Naive thymus-derived CD8-positive, alpha-beta T cell (primary cell): ENCODE measurements at places on chromosomes 7 and 10. TPM values are rescaled to one million over a fixed set of nuclear protein-coding genes. Genes with fewer than 3 reads are reported as not detected.

GRCh38 chr7:51154201-51154600 lies 162.4 kb downstream of the COBL start:
- DNase-seq = no peak

DNA sequence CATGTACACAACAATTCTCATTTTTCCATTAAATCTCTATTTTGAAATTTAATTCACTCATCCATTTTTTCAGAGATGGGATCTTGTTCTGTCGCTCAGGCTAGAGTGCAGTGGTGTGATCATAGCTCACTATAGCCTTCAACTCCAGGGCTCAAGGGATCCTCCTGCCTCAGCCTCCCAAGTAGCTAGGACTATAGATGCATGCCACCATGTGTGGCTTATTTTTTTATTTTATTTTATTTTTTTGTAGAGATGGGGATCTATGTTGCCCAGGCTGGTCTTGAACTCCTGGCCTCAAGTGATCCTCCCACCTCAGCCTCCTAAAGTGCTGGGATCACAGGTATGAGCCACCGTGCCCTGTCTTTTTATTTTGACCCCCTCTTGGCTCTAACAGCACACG lies 203.8 kb upstream of the KLF14 start:
- DNase-seq = no peak

- no peak for DNase-seq
These were observed 38.0 kb downstream of the FAM149B1 start for GRCh38 chr10:73205890-73206289.

GRCh38 chr10:22598478-22598877 lies 115.9 kb downstream of the PIP4K2A start:
- DNase-seq = no peak

DNA sequence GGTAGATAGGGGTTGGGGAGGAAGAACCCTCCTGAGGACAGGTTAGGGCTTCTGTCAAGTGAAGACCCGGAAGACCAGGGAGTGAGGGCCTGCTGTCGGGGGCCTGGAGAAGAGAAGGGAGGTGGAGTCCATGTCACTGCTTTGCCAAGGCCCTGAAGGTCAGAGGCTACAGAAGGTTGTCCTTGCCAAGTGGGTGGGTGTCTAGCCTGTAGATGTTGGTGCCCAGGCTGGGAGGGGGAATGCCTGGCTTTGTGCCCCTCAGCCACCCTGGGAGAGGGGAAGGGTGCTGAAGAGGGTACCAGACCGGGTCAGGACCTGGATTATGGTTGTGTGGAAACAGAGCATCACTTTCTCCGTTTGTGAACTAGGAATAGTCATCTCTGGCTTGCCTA lies 67.2 kb upstream of the AQP1 start:
- no peak for DNase-seq

DNA sequence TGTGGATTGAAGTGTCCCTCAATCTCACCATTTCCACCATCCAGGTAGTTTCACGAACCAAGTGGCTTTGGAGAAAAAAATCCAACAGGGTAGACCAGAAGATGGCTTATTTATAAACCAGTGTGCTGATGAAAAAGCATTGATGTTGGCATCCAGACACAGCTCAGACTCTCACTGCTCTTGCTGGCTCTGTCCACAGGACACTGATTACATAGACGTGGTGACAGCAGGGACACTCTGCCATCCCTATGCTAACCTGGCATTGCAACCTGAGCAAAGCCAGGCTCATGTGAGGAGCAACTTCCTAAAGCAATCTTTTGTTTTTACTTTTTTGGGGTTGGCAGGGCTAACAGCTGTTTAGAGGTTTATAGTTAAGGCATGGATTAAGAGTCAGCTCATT lies 130.6 kb upstream of the SVIL start:
- DNase-seq = no peak

DNA sequence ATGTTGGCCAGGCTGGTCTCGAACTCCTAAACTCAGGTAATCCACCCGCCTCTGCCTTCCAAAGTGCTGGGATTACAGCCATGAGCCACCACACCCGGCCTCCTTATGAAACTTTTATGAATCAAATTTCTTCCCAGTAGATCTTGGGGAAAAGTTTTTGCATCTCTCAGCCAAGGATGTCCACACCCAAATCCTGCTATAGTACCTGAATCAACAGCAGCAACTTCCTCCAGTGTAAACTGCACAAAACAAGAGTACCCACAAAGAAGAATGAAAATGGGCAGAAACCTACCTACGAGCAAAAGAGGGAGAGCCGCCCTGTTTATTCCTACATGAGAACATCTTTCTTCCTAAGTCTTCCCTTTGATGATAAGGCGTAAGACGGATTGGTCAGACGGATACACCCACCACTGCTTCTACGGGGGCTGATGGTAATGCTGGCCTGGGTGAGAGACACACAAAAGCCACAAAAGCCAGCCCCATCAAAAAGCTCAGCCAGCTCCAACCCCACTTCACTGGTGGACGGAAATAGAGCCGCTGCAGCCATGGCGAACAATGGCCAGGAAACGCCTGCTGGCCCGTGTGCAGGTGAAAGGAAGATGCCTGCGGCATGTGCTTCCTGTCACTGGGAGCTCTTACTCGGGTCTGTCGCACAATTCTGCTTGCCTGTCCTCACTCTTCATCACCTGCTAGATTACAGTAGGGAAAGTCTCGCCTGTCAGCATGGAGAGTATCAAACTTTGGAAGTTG lies 10.4 kb downstream of the JCAD start:
- no peak for DNase-seq

- no peak for DNase-seq
These were observed 167.0 kb upstream of the PITRM1 start for GRCh38 chr10:3339531-3339950.

ELN gene
- not detected for total RNA-seq

NCF1 gene
- 12.0 TPM for total RNA-seq
